ENCODE measurements at places on chromosomes 13 and 19.

- DNase-seq = no peak
These were observed 135.5 kb downstream of the KLF5 start for GRCh38 chr13:73194310-73194709.

DNA sequence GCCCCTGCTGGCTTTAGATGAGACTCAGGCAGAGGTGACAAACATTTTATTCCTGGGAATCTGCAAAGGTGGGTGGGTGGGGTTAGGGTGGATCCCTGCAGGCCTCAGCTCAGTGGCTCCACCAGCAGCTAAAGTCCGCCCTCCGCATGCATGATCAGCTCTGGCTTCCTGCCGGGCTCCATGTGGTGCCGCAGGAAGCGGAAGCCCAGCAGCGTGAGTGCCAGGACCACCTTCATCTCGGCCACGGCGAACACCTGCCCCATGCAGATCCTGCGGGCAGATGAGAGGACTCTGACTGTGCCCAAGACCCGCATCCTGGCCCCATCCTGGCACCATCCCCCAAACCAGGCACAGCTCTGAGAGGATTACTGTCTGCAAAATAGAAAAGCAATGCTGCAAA, 26.3 kb downstream of the CYP4F2 start:
- no peak for DNase-seq

GRCh38 chr13:64263285-64263684, 2847.6 kb upstream of the PCDH20 start:
- DNase-seq = no peak

DNA sequence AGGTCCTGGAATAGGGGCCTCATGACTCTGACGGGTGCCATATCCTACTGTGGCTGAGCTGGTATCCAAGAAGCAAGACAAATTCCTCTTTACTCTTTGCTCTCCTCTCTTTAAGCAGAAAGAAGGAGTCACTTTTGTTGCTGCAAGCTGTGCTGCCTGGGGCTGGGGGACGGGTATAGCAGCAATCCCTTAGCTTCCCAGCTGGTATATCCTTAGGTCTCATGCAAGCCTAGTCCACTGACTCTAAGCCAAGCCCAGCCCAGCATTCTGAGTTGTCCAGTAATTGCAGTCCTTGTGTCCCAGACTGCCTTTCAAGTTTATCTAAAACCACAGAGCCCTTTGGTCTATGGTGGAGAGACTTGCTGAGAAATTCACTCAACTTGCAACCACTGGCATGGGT, 893.0 kb upstream of the PRR20A start:
- no peak for DNase-seq

DNA sequence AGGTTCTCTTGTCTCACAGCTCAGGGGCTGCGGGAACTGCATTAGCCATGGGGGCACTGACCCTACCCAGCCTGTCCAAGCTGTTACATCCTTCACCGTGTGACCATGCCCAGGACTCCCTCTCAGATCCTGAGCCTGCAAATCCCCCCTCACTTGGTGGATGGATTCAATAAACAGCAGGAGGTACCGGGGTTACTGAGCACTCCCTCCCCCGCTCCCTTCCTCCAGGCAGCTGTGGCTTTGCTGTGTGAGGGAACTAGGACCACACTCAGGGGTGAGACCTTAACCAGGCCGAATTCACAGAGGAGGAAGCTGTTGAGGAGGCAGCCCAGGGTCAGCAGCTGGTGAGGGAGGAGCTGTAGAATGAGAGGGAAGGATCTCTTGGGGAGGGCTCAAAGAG, 27.0 kb upstream of the CEACAM1 start:
- no peak for DNase-seq

GRCh38 chr13:37747071-37747612, 122.4 kb downstream of the TRPC4 start:
- no peak for DNase-seq

DNA sequence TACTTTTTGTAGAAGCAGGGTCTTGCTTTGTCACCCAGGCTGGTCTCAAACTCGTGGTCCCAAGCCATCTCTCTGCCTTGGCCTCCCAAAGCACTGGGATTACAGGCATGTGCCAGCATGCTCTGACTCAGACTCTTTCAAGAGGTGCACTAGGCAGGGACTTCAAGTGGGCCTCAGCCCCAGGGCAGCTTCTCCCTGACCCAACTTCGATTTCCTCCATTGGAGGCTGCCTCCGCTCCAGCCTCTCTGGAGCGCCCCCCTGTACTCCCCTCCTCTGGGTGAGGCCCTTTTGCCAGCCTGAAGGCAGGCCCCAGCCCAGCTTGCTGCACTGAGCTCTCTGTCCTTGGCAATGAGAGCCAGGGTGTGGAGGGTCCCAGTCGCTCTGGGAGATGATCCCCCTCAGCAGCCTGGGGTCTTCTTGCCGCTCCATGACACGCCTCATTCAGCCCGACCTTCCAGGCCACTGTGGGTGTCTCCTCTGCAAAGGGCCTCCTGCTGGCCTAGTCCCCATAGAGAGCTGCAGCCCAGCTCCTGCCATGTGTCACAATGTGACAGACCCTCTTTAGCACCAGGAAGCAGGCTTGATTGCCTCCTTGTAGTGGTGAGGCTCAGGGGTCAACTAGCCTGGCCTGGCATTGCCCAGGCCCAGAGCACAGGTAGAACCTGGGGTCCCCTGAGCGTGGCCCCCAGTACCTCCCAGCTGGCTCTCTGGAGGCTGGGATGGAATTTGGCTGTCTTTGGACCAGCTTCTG, 16.4 kb downstream of the CARM1 start:
- DNase-seq = peak; percentile 51

- DNase-seq = no peak
These were observed 183.5 kb upstream of the UBL3 start for GRCh38 chr13:30033681-30034457.

DNA sequence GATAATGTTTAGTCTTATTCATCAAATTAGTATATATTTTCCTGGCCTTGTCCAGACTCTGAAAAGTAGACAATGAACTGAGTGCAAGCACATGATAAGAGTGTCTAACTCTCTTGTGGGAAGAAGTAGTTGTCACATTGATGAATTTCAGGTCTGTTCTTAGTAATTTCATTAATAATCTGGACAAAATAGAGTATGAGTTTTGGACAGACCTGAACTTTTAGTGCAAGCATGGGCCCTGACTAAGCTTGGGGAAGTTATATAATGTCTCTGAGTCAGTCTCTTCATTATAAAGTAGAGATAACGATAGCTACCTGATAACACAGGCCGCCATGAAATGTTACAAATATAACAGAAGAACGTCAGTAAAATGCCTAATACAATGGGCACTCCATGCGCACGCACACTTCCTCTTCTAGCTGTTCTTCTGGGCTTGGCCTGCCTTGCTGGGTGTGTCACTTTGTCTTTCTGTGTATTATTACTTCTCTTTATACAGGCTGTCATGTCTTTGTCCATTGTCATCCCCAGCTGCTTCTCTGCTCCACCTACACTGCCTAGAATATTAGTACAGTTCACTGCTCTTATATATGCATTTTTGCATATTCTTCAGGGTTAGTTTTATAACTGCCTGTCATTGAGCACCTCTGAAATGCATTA, 129.1 kb upstream of the HTR2A start:
- no peak for DNase-seq

GRCh38 chr13:46053162-46054012, 841 bp upstream of the ZC3H13 start:
- no peak for DNase-seq

DNA sequence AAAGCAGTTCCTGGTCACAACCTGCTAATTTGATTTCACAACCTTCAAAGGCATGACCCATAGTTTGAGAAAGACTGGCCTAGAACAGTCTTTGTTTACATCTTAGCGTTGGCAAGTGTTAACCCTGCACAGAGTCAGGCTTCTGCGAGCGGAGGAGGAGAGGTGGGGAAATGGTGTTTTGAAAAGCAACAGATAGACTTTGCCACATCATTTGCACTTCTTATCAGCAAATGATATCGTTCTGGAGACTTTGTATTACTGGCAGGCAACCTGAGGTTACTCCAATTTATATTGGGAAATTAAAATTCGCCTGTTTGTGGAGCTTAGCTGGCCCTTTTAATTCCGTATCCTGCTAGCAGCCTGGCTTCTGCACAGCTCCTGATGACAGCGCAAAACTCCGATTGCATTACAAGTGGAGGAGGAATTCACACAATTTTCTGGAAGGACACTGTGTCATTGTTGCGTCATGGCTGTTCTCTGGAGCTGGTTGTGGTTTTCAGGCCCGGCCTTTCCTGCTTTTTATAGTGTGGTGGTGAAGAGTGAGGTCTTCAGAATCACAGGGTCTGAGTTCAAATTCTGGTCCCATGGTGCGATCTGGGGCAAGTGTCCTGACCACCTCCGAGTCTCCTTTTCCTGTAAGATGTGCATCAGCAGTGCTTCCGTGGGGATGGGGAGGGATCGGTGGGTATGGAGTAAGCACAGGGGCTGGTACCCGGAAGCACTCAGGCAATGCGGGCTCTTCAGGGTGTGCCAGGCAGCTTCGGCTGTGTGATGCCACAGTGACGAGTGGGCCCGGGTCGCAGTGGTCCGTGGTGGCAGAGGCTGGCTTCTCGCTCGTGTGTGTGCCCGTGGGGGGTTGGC, 49.1 kb upstream of the EHD2 start:
- no peak for DNase-seq

- DNase-seq = no peak
These were observed 34.6 kb downstream of the COL4A2 start for GRCh38 chr13:110341445-110342244.

DNA sequence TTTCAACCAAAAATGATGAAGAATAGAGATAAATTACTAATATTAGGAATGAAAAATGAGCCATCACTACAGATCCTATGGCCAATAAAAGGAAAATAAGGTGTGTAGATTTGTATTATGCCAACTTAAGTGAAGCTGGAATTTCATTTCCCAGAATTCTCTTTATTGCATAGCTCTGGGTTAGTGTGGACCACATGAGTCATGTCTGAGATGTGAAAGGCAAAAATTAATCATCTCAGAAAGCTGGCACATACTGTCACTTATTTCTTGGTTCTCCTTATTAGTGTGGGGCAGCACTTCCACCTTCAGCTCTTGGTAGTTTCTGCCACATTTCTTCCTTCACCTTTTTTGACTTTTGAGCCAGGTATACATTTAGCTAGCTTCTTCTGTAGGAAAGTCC, 82.6 kb downstream of the KATNAL1 start:
- no peak for DNase-seq

DNA sequence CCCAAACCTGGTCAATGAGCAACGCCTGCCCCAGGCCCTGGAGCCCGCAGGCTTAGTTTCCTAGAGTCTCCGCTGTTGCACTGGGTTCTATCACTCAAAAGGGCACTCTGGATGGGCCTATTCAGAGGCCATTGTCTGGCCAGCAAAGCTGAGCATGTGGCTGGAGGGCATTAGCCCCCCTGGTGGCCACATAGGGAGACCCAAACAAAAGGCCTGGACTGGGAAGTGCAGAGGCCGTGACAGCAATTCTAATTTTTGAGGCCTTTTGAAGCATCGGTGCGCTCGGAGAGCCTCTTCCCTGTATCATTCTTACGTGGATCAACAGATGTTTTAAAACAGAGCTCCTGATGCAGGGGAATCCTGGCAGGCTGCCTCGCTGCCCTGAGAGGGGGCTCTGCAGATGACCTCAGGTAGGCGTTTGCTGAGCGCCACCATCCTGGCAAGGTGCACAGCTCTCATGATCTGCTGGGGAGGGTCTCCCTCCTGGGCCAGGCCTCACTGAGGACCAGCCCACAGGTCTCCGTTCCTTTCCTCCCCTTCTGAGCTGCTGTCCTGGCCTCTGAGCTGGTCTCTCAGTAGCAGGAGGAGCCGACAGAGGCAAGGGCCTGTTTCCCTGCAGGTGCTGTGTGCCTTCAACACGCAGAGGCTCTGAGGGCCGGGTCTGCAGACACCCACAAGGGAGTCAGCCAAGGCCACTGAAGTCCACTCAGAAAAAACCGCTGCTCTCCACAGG, 190.5 kb downstream of the URI1 start:
- no peak for DNase-seq

DNA sequence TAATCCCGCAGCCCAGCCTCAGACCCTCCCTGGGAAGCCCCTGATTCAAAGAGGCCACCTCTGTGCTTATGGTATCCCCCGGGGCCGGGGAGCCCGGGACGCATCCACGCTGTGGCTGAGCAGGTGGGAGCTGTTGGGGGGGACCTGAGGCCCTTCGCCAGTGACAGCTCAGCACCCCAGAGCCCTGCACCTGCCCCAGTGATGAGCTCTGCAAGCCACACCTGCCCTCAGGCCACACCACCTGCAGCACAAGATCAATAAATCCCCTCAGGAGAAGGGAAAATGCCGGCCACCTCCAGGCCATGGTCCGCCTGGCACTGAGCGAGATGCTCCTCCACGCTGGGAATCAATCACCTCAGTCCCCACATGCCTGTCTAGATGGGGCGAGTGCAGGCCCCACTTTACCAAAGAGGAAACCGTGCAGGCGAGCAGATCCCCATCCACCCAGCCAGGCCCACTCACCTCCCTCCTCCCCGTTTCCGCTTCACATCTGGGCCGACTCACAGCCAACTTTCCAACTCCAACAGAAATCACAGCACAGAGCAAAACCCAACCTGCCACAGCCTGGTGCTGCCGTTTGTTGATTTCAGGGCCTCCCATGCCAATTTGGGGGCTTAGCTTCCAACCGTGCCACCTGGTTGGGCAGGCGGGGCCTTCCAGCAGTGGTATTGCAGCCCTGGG, 12.8 kb downstream of the MOB3A start:
- DNase-seq = no peak

All from NCI-H524 (cell line).